ENCODE measurements at places on chromosomes 6 and 20.

- peak; percentile 52 for DNase-seq
These were observed 86.2 kb upstream of the ARID1B start for GRCh38 chr6:156691018-156691417.

DNA sequence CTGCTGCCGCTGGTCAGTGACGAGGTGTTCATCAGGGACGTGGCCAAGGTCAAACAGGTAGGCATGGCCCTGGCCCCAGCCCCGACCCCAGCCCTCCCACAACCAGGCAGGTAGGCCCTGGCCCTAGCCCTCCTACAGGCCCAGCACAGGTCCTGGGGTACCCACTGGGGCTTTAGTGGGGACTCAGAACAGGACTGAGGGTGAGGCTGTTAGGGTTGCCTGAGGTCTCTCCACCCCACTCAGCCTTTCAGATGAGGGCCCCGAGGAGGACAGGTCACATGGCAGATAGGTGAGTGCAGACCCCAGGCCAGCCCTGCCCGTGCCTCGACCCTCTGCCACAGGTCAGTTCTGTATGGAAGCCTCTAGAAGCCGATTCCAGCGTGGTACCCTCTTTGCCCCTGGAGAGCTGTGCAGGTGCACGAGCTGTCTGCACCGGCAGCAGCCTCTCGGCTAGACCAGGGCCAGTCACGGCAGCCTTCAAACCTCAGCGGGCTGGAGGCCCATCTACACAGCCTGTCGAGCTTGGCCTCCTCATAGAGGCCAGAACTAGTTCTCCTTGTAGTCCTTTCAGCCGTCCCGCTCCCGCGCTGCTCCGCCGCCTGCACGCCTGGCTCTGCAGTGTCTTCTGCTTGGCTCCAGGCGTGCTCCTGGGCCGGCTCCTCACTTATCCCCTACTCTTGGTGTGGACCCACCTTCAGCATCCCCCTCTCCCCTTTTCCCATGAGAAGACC, 35.5 kb downstream of the PYGB start:
- no peak for DNase-seq

GRCh38 chr6:128500014-128500413, 20.4 kb downstream of the PTPRK start:
- no peak for DNase-seq

DNA sequence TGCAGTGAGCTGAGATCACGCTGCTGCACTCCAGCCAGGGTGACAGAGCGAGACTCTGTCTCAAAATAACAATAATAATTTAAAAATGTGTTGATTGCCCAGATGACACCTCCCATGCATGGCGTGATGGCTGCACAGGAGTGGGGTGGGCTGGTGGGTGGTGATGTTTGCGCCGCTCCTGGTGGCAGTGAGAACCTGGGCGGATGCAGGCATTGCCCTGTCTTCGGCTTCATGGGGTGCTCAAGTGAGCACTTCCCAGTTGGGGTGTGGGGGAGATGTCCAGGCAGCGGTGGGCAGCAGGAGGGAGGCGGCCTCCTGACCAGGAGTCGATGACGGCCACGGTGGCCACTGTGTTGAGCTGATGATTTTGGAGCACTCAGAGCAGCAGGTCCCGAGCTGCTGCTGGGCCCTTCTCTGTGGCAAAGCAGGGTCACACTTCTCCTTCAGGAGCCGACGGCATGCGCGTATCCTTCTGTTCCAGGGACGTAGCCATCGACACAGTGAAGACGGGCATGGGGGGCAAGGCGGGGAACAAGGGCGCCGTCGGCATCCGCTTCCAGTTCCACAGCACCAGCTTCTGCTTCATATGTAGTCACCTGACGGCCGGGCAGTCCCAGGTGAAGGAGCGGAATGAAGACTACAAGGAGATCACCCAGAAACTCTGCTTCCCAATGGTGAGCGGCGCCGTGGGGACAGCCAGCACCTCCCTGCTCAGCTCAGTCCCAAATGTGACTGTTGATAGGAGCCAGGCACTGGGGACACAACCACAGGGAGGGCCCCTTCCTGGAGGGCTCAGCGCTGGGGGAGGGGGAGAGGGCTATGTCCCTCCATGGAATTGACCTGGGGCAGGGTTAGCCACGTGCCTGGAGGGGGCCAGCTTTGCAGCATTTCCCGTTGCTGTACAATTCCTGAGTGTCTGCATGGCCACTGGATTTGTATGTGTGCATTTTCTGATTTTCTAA, 89.7 kb downstream of the SYNJ2 start:
- DNase-seq = no peak

DNA sequence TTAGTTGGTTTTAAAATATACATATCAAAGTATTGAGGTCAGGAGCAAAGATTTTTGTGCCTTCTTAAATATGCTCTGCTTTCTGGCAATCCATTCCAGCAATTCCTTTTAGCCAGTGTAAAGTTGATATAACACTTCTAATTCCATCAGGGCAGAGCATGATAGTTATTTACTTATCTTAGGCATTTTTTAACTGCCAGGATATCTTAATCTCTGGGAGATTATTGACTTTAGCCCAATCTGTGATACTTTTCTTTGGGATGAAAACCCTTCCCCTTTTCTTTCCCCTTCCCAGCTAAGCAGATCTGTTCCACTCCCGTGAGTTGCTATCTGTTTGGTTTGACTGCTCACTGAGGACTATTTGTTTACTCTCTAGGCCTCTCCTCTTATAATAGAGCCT, 168.7 kb upstream of the RSPO3 start:
- DNase-seq = no peak

DNA sequence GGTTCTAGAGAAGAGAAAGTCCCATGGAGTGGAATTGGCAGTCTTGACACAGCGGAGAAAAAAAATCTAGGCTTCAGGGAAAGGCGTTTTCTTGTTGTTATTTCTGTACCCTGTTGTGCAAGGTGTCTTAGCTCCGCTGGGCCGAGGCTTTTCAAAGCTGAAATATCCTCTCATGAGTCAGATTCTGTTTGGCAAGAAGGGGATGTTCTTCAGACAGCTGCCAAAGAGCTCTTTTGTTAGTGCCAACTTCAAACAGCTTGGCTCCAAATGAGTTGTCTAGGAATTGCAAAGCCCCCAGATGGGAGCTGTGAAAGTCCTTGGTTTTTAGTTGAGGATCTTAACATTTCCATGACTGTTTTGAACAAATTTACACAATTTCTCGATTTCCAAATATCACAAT, 45.6 kb downstream of the LRRN4 start:
- no peak for DNase-seq

DNA sequence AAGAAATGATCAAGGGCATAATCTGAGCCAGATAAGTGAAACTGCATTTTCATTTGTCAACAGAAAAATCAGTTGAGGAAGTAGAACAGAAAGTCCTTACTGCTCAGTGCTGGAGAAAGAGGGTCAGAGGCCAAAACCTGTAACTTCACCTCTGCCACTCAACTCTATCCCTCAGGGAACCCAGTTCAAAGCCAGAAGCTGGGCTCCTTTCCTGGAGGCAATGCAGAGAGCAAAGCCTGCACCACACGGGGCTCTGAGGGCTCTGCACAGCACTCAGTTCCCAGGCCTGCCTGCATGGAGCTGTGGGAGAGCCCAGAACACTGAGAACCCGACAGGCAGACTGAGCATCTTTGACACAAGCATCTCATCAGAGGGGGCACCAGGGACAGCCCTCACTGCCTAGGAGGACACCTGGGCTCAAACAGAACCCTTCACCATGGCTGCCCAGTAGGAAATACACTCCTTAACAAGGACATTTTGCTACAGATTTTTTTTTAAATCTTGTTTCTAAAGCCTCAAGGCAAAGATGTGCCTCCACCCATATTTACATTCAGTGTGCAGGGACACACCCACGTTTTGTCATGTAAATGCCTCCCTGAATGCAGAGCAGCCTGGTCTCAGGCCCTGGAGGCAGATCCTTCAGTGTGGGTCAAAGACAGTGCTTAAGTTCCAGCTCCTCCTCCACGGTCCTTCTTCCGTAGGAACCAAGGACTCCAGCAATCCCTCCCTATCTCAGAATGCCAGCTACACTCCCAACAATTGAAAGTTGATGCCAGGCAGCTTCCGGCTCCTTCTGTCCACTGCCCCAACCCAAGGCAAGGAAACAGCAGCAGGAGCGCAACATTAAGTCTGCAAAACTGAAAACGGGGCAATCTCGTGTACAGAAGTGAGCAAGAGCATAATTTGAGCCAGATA, 6.6 kb downstream of the RNASET2 start:
- DNase-seq = peak; percentile 38

DNA sequence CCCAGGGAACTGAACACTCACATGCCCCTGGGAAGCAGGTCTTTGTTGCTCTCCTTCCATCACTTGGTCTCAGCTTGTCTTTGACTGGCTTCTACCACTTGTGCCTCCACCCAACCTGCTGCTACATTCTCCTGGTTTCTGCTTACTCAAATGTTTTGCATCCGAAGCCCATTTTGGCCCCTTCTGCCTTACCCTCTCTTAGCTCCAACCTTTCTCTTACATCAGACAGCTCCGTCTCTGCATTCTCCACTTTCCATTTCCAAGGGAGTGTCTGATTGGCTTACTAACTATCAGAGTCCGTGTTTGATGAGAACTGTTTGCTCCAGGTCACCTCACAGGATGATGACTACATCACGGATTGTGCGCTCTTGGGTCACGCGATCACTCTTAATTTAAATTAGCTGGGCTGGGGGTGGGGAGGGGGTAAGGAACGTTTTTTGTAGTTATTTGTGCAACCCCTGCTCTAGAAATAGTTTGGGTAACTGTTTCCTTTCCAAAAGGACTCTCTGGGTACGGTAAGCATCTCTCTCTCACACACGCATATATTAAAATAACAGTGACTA, 844 bp upstream of the ABRACL start:
- no peak for DNase-seq

GRCh38 chr6:25590986-25591385, 61.0 kb upstream of the SCGN start:
- DNase-seq = no peak

DNA sequence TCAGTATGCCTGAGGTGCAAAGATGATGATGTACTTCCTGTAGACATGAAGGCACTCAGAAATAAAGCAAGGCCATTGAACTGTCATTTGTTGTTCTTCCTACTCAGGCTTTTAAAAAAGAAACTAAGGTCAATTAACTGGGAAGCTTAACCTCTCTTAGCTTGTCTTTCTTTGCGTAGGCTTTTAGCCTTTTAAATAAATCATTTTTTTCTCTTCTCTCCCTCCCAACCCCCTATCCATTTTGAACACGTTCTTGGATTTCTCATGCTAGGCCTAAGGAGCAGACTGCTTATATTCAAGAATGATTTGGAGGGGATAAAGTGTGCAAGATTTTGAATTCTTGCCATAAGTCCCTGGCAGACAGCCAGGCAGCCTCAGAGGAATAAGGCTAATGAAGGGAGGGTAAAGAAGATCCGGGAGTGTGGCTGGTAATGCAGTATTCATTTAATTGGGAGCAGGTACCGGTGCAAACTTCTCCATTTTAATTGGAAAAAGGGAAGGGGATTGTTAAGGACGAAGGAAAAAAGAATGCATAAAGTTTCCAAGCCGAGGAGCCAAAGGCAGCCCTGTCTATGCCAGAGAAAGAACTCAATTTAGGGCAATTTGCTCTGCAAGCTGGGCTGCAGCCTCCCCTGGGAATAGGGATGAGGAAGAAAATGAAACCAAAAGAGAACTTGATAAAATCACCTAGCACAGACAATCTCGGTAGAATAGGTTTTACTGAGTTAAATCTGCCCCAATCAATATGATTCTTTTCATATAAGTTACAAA, 343.8 kb upstream of the MMS22L start:
- peak; percentile 0 for DNase-seq

DNA sequence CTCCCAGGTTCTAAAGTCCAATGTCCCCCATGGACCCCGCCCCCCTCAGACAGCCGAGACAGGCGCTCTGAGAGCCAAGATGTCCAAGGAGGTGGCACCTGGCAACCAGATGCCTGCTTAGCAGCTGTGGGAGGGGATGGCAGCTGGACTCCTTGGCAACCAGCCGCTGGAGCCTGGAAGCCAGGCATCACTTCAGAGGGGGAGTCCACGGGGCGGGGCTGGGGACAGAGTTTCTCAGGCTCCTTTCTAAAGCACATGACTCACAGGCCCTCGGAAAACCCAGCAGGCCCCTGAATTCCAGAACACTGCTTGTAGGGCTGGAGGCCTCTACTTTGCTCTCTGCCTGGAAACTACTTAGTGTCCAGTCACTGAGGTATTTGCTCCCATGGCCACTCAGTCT, 51.5 kb downstream of the PREX1 start:
- DNase-seq = no peak

- DNase-seq = no peak
These were observed 5.6 kb downstream of the TRAM2 start for GRCh38 chr6:52571099-52571755.

DNA sequence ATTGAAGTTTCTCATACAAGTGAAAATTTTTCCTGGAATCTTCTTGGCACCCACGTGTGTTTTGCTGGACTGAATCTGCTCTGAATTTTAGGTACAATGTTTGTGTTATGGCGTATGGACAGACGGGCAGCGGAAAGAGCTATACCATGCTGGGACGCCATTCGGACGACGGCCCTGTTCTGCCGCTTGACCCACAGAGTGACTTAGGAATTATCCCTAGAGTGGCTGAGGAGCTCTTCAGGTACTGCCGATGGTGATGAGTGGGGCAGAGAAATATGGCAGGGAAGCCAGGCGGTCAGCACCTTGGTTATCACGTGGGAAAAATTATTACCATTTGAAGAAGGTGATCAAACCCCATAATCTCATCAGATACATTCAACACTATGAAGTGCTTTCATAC, 36.3 kb downstream of the KIF25 start:
- no peak for DNase-seq

GRCh38 chr20:46000262-46000996, 8.3 kb upstream of the MMP9 start:
- DNase-seq = no peak
